ENCODE measurements at places on chromosomes 1 and 21.

- no peak for DNase-seq
Observed at GRCh38 chr1:223739366-223740037, 27.2 kb downstream of the CAPN2 start.

DNA sequence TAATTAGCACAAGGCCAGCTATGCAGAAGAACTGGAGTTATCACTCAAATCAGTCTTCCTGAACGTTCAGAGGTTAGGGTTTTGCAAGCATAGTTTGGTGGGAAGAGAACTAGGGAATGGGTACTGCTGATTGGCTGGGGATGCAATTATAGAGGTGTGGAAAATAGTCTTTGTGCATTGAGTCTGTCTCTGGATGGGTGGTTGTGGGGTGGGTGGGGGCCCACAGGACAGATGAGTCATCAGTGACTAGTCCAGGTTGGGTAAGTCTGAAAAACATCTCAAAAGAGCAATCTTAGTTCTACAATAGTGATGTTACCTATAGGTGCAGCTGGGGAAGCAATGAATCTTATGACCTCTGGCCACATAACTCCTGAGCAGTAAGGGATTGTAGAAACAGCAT, 89.7 kb upstream of the HMCN1 start:
- no peak for DNase-seq

DNA sequence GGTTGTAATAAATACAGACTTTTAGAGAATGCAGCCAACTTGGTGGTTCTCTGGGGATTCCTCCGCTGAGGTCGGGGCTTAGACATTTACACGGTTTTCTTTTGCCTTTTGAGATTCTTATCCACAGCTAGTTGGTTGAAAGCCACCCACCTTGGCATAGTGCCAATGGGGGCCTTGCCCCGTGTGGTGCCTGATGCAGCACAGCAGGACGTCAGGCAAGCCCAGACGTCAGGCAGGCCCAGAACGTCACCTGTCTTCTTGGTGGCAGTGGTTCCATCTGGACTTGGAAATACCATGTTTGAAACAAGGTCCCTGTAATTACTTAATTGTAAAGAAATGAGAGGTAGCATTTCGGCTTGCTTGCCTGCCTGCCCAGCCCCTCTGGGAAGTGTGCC, 78.5 kb downstream of the GALNT2 start:
- no peak for DNase-seq

DNA sequence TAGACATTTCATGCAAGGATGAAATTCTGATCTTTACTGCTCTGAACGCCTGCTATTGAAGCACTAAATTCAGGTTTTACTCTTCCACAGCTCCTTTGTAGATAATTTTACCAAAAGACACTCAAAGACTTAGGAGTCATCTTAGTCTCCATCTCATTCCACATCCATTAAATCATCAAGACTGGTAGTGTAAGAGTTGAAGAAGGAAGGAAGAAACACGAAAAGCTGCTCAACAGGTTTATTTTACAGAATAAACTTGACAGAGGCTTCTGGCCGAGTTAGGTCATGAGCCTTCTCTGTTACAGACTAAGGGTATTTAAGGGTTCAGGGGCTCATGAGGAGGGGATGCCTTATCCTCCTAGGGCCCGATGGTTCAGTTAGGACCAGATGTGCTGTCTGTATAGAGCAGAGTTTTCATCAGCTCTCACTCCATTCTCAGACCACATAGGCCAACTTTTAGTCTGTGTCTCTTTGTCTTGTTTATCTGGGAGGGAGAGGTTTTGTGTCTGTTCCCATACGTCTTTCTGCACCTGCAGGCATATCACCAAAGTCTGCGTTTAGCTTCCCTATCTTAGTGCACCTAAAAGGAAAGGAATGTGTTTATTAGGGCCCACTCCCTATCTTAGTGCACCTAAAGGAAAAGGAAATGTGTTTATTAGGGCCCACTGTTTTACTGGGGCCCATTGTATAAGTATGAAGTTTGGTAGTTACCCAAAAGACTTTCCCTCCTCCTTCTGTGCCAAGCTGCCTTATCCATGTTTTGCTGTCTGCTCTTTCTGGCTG, 57.4 kb upstream of the RGS18 start:
- DNase-seq = no peak

GRCh38 chr21:41671859-41672542, 94.9 kb downstream of the RIPK4 start:
- DNase-seq = no peak

DNA sequence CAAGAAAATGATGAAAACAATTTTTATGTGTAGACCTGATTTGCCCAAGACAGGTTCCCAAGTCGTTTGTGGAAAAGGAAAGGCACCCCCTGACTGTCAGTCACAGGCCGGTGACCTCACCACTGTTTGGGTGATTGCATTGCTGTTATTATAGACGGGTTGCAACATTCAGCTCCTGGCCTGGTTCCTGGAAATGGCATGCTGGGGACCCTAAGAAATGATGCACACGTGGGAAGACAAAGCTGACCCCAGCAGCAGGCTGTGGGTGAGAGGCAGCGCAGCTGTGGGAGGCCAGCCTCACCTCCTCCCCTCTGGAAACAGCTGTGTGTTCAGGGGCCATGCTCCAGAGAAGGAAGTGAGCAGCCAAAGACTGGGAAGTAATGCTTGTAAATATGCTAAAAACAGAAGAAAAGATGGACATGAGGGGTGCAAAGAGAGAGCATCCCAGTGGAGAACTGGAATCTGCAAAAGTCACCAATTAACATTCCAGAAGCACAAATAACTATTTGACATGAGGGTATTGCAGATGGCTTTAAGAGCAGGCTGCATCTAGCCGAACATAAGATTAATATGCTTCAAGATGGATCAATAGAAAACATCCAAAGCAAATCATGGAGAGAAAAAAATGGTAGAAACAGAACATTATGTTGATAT, 23.4 kb upstream of the ABCG1 start:
- no peak for DNase-seq

- no peak for DNase-seq
Observed at GRCh38 chr1:39646232-39647081, 7.0 kb upstream of the HEYL start.

DNA sequence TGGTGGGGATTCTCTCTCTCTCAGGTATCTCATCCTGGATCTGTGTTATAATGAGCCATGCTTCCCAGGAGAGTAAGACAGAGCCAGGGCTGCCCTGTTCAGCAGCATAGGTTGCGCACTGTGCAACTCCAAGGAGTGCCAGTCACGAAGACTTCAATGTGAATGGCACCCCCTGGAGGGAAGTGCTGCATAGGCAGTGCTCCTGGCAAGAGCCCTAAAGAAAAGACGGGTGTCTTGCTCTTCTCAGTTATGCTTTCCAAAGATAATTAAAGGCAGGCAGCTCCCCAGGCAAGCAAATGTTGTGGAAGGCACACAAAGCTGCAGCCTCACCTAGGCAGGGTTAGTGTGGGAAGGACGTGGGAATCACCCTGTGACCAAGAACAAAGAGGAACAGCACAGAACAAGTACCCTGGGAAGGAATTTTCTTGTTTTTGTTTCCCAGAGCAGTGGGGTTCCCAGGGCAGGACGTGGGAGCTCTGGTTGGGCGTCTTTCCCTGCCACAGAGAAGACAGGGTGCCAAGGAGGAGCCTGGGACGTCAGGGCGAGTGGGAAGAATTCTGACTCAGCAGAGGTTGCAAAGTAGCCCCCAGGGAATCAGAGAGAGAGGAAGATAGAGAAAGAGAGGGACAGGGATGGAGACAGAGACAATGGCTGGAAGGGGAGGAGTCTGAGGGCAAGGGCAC, 120.9 kb downstream of the KCNN3 start:
- DNase-seq = no peak

GRCh38 chr1:115258302-115258866, 79.7 kb downstream of the NGF start:
- no peak for DNase-seq

- DNase-seq = no peak
Observed at GRCh38 chr21:42770717-42771502, 108.4 kb downstream of the WDR4 start.

- no peak for DNase-seq
Observed at GRCh38 chr1:207140536-207140935, 36.5 kb downstream of the C4BPA start.

GRCh38 chr1:209829716-209830115, 1.9 kb downstream of the UTP25 start:
- DNase-seq = no peak

DNA sequence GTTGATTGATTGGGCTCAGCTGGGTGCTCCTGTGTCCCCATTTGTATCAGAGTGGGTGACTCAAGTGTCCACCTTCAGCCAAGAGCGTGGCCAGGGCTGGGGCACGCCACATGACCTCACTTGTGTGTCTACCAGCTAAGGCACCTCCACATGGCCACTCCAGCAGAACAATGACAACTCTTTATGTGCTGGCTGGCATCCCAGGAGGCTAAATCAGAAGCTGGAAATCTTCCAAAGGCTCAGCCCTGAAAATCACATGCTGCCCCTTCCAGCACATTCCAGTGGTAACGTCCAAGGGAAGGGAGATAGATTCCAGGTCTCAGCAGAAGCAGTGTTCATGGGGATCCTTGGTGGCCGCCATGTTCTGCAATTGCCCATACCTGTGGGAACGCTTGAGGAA, 585.5 kb downstream of the AJAP1 start:
- DNase-seq = no peak

- no peak for DNase-seq
Observed at GRCh38 chr1:6807782-6808181, 22.5 kb downstream of the CAMTA1 start.

DNA sequence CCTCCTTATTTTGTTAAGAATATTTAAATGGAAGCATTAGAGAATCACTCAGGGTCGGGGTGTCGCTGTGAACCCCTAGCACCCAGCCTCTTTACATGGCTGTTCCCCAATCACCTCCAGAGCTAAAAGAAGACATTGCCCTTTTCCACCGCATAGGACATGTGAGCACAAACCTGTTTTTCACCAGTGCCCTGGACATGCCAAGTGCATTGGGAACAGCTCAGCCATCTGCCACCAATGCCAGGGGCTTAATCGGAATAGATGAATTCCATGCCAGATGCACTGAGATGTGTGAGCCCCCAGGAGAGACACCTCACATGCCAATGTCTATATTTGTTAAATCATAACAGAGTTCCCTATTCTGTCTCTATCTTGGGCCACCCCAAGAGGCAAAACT, 33.3 kb downstream of the EIF2D start:
- DNase-seq = no peak

DNA sequence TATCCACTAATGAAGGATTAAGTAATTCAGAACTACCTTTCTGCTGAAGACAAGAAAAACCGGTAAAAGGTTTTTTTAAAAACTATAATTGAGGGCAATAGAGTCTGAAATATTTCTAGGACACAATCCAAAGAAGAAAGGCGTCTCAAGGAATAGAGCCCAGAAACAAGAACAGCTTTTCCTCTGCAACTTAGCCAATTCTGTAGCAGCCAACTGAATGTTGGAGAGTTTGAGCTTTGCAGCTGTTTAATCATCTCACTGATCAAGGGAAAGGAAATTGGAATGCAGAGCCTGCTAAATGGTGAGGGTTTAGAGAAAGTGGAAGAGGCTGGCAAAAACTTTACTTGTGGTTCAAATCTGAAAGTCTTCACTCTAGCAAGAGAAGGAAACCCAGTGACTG, 818.9 kb downstream of the KCNT2 start:
- no peak for DNase-seq

- DNase-seq = no peak
Observed at GRCh38 chr21:37373539-37373938, 7.0 kb downstream of the DYRK1A start.

GRCh38 chr1:24803987-24804530, 58.8 kb downstream of the CLIC4 start:
- no peak for DNase-seq

GRCh38 chr1:59218521-59219236, 78.2 kb upstream of the FGGY start:
- no peak for DNase-seq

GRCh38 chr1:229848752-229849677, 218.0 kb upstream of the GALNT2 start:
- no peak for DNase-seq

DNA sequence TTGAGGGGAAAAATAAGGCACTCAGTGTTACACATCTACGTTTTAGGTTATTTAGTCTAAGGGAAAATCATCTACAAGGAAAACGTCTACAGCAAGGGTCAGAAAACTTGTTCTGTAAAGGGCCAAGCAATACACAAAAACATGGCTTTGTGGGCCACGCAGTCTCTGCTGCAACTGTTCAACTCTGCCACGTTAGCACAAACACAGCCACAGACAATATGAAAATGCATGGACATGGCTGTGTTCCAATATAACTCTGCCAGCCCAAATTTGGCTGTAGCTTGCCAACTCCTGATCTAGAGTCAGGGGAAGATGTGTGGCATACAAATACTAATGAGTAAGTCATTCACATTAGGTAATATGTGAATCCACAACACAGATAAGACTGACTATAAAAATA, 40.7 kb downstream of the COA6 start:
- no peak for DNase-seq

- DNase-seq = no peak
Observed at GRCh38 chr1:237858992-237859391, 31.7 kb downstream of the ZP4 start.

DNA sequence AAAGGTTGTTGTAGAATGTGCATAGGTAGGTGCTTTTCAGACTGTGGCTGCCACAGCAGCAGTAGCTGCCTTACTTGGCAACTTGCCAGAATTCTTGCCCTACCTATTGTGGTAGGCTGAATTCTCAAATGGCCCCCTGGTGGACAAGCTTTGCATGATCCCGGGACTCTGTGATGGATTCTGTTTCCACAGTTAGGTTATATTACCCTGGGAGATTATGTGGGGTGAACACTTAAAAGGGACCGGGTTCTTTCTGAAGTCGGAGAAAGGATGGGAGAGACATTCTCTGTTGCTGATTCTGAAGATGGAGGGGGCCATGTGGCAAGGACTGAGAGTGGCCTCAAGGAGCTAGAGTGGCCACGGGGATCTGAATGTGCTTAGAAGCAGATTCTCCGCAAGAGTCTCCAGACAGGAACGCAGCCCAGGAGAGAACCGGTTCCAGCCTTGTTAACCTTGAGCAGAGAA, 32.1 kb upstream of the KCNE1 start:
- DNase-seq = no peak

GRCh38 chr1:119935915-119936314, 39.6 kb upstream of the ADAM30 start:
- no peak for DNase-seq

DNA sequence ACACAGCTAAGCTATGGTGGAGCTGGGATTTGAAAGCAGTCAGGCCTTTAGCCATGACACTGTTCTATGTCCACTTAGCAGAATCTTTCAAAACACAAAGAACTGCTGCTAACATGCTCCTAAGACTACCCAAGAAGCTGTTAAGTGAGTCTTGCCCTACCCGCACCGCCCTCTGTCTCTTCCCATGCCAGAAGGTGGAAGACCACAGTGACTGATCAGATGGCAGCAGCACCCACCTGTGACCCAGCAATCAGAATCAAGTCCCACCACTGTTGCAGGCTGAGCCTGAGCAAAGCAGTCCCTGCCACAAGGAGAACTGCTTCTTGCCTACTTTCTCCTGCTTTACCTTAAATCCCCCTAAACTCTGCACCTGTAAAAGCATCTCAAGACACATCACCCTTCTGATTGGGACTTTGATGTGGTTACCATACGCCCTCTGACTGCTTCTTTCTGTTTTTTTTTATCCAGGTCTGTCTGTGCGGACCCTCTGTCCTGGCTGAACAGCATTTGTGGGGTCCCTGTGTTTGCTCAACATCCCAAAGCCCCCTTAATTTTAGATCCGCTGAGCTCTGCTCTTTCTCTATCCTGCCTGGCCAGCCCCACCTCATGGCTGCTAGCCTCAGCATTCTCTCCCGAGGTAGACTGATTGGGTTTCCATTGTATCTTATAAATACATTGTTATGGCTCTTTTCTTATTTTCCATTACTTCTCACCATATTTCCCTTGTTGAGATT, 16.0 kb downstream of the IRF2BP2 start:
- DNase-seq = no peak

GRCh38 chr1:213054733-213055591, 3.9 kb downstream of the RPS6KC1 start:
- DNase-seq = no peak

Data from stimulated activated CD8-positive, alpha-beta memory T cell treated with anti-CD3 and anti-CD28 coated beads, Interleukin-4, amount 100 ng/mL, for 1 hour (primary cell).